EH (cell line): ENCODE measurements at places on chromosomes 2 and 18.
A peak's percentile ranks its signal among the peaks of the same experiment; 100 is the strongest.

- no peak for DNase-seq
These were observed 25.8 kb downstream of the CASP10 start for GRCh38 chr2:201208563-201209252.

GRCh38 chr2:58502931-58503330 lies 261.8 kb upstream of the FANCL start:
- no peak for DNase-seq

GRCh38 chr2:205925373-205926337 lies 160.3 kb downstream of the INO80D start:
- peak; percentile 66 for DNase-seq

DNA sequence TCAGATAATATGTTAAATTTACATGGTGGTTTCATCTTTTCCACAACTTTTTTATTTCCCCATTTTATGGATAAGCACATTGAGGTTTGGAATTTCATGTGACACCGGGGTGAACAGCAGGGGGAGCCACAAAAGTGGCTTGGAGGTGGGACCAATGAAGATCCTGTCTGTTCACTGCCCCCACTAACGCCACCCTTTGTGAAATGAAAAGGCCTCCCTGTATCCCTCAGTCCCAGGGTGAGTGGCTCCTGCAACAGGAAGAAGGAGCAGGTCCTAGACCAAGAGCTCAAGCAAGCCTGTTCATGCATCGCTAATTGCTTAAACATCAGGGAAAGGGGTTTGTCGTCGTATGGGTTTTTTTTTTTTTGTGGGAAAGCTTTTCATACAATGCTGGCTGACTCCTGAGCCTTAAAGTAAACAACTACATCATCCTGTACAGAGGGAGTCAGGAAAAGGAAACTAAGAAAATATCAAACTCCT lies 267.8 kb upstream of the EPAS1 start:
- peak; percentile 78 for DNase-seq

DNA sequence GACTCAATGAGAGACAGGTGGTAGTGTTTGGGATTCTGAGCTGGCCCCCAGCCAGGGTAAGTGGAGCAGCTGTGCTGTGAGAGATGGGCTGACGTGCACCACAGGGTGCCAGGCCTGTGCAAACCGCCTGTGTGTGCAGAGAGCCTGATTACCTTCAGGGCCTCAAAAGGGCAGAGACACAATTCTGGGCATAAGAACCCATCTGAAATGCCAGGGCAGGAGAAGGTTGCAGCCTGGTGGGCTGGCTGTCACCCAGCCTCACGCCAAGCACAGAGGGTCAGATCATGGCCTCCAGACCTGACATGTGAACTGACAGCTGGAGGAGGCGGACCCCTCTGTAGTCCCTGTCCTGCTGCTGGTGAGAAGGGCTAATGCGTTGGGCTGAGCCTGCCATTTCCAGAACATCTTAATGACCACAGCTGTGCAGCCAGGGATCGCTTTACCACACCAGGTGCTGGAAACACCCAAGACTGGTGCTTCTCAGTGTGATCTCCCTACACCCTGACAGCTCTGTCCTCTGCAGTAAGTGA lies 100.9 kb downstream of the ARL4C start:
- no peak for DNase-seq

DNA sequence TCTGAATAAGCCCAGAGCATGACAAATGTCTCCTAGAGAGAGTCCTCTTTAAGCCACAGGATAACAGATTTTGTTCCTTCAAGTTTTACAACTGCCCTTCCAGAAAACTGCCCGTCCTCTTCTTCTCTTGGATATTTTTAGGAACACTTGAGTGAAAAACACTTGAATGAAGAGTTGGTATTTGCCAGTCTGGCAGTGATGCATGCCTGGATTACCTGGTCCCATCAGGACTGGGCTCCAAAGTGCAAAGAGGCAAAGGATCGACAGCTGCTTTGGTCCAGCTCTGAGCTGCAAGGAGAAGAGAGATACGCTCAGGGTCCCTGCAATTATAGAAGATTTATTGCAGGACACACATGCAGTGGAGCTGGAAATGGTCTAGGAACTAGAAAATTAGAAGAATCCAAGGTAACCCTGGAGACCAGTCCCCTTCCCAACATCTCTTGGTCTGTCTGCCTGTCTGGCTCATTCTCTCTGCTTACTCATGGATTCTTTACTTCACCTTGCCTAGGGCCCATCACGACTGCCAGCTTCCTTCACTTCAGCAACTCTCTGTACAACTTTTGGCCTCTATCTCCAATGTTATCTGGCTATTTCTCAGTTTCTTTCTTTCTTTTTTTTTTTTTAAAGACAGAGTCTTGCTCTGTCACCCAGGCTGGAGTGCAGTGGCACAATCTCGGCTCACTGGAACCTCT lies 112.1 kb upstream of the SIX2 start:
- DNase-seq = peak; percentile 12

- DNase-seq = no peak
These were observed 233.1 kb downstream of the RPIA start for GRCh38 chr2:88924533-88924932.

DNA sequence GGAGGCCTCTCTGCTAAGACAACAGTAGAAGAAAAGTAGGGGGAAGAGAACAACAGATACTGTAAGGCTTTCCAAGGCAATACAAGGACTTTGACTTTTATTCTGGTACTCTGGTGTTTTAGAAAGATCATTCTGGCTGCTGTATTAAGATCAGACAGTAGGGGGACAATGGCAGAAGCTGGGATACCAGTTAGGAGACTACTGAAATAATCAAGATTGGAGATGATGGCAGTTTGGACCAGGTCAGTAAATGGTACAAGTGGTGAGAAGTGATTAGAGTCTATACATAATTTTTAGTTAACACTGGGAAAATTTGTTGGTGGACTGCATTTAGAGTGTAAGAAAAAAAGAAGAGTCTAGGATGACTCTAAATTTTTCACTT lies 139.7 kb downstream of the ROCK1 start:
- DNase-seq = peak; percentile 55

DNA sequence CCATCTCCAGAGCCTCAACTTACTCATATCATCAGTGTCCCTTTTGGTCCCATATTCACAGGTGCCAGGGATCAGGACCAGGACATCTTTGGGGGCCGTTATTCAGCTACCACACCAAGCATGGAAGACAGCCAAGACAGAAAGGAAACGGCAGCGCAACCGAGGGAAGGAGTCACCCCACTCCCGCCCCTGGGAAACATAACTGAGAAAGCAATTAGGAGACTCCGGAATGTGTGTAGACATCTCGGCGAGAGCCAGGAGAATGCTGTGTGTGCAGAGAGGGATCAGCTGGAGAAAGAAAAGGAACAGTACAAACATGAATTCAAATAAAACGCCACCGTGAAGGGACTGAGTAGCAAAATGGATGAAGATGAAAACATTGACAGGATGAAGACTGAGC lies 13.4 kb upstream of the BOK start:
- DNase-seq = peak; percentile 86

- DNase-seq = no peak
These were observed 384.5 kb upstream of the MEIS1 start for GRCh38 chr2:66050392-66050791.

GRCh38 chr2:31698722-31699121 lies 118.0 kb upstream of the SRD5A2 start:
- no peak for DNase-seq

- no peak for DNase-seq
These were observed 27.6 kb upstream of the CABLES1 start for GRCh38 chr18:23107718-23108117.

DNA sequence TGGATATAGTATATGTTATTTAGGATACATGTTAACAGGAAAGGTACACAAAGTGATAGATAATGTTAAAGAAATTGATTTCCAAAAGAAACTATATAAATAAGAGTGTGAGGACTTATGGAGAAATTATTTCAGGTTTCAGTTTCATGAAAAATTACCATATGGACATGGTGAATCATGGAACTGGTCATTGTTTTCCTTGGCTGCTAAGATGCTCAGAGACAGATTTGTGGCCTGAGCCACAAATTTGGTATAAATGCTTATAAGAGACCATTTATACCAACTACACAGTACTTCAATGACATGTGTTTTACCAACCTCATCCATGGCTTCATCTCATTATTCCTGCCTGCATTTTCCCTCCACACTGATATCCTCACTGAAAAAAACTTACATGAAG lies 188.1 kb downstream of the FMNL2 start:
- peak; percentile 72 for DNase-seq

DNA sequence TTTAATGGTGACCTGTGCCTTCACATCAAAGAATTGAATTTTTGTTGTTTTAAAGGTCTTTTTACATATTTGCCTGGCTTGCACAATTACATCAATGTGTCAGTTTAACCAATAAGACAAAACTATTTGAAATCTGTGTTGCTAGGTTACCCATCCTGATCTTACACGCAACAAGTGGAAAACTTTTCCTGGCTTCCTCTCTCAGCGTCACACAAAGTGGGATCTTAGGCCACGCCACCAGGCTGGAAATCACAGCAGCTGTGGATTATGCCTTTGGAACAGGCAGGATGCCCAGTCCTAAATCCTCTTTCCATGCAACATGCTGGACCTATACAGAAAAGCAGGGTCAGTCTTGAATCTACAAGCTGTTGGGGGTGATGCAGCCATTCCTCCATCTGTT lies 298.2 kb upstream of the HNRNPA3 start:
- no peak for DNase-seq

- DNase-seq = peak; percentile 26
These were observed 1.7 kb downstream of the TRIP12 start for GRCh38 chr2:229920011-229920641.

DNA sequence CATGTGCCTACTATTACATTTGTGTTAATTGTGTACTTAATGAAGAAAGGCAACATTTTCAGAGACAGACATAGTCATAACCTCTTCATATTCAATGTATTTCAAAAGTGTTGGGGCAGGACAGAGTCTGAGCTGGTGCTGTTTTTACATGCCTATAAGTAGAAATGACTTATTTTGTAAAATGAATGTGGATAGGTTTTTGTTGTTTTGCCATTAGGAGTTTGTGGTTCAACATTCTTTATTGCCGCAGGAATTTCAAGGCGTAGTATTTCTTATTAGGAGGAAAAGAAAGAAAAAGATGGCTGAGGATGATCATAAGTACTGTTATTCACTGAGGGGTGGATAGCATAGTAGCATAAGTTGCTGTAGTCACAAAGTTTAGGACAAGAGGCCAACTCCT lies 21.2 kb upstream of the ASXL3 start:
- no peak for DNase-seq

DNA sequence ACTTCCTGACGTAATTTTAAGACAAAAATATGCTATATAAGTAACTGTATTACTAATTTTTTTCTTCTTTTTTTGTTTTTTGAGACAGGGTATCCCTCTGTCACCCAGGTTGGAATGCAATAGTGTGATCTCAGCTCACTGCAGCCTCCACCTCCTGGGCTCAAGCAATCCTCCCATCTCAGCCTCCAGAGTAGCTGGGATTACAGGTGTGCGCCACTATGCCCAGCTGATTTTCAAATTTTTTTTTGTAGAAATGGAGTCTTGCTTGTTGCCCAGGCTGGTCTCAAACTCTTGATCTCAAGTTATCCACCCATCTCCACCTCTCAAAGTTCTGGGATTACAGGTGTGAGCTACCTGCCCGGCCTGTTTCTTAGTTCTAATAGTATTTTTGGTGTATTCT lies 29.7 kb downstream of the TCF23 start:
- no peak for DNase-seq

DNA sequence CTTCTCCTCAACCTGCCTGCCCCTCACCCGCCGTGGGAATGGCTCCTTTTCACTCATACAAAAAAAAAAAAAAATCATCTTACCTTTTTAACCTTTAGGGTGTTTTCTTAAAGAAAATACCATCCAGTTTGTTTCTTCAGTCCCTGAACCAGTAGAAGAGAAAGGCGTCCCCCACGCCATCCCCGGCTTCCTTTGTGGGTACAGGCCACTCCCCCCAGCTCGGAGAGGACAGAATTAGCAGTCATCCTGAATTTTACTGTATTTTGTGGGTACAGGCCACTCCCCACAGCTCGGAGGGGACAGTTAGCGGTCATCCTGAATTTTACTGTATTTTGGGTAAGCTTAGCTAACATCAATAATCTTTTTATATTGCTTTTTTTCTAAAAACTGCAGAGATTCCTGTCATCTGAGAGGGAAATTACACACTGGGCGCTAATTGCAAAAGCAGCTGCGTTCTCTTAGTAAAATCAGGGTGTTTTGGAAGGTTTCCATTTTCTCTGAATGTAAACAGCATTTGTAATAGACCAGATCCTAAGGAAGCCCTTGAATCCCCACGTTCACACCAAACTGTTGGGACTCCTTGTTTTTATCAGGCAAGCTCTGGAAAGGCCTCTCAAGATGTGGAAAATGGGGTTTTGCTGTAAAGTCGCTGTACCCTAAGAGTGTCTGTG lies 72.5 kb downstream of the NFATC1 start:
- DNase-seq = no peak

- no peak for DNase-seq
These were observed 263.8 kb upstream of the ATP5MC3 start for GRCh38 chr2:175445281-175445680.

- DNase-seq = no peak
These were observed 89.8 kb downstream of the TGOLN2 start for GRCh38 chr2:85237849-85238565.

DNA sequence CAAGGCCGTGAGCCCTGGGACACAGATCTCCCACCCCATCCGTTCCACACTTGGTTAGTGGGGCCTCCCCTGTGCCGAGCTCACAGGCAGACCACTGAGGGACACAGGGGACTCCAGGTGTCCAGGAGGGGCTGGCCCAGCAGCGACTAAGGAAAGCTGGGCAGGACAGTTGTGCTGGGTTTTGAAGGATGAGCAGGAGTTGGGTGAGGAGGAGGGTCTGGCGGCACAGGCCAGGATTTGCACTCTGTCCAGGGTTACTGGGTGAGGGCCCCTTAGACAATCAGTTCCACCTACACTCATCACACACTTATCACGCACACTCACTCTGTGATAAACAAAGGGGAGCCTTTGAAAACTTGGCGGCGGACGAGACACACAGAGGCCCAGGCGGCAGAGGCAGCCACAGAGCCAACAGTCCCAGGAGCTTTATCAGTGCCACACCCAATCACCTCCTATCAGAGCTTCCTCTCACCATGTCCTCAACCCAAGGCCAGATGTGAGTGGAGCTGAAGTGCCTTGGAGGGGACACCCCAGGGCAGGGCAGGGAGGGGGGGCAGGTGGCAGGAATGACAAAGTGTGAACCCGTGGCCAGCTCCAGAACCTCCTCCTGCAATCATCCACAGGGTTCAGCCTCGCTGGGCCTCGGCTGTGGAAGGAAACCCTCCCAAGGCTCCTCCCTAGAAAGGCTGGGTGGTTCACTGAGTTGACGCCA lies 26.6 kb downstream of the BIN1 start:
- no peak for DNase-seq

- peak; percentile 74 for DNase-seq
These were observed 637.5 kb downstream of the PLCL1 start for GRCh38 chr2:198441901-198442300.

- DNase-seq = no peak
These were observed 93.9 kb upstream of the CD226 start for GRCh38 chr18:70041459-70042050.
